ENCODE measurements at places on chromosomes 2 and 18.

DNA sequence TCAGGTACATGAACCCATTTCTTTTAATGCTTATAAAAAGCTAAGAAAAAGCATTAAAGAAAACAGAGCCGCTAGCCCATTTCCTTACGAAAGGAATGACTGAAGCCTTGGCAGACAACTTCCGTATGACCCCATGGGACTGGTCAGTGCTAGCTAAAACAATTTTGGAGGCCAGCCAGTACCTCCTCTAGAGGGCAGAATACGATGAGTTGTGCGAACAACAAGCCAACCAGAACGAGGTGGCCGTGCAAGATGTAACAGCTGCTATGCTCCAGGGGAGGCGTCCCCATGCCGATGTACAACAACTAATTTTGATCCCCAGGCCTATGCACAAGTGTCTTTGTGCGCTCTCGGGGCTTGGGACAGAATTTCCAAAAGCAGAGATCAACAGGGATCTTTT lies 16.7 kb downstream of the MAP3K2 start:
- no peak for DNase-seq

- DNase-seq, result no peak
These were observed 707 bp downstream of the KRCC1 start for GRCh38 chr2:88054782-88055370.

DNA sequence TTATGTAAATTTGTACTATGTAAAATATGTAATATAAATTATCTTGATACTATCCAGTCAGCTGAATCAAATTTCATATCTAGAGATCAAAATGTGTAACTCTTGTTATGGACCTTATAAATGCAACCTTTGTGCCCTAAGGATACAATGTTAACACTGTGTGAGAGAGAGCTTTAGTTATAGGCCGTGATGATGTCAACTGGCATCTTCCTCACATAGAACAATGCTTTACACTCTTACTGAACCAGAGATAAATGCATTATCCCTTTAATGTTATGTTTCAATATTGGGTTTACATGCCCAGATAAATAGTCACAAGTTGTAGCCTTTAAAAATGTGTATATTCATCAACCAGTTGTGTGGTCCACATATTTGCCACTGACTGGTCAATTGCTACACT lies 115.1 kb downstream of the KCNJ3 start:
- no peak for DNase-seq

DNA sequence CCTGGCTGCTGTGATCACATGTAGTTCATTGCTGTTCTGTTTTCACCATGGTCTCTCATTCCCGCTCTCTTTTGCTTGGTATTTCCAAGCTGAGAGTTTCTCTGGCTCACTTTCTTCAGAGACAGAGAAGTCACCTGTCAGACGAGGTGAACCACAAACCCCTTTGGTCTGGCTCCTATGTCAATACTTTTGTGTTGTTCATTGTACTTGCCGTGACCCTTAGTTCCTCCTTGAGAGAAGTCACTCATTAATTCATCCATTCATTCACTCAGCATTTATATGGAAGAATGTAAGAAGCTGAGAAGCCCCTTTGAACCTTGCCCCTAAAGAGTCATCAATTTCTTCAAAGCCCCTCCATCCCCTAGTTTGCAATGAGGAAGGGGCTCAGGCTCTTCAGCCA lies 15.2 kb downstream of the MCFD2 start:
- no peak for DNase-seq

- no peak for DNase-seq
These were observed 5.6 kb downstream of the FBXO36 start for GRCh38 chr2:229927817-229928321.

DNA sequence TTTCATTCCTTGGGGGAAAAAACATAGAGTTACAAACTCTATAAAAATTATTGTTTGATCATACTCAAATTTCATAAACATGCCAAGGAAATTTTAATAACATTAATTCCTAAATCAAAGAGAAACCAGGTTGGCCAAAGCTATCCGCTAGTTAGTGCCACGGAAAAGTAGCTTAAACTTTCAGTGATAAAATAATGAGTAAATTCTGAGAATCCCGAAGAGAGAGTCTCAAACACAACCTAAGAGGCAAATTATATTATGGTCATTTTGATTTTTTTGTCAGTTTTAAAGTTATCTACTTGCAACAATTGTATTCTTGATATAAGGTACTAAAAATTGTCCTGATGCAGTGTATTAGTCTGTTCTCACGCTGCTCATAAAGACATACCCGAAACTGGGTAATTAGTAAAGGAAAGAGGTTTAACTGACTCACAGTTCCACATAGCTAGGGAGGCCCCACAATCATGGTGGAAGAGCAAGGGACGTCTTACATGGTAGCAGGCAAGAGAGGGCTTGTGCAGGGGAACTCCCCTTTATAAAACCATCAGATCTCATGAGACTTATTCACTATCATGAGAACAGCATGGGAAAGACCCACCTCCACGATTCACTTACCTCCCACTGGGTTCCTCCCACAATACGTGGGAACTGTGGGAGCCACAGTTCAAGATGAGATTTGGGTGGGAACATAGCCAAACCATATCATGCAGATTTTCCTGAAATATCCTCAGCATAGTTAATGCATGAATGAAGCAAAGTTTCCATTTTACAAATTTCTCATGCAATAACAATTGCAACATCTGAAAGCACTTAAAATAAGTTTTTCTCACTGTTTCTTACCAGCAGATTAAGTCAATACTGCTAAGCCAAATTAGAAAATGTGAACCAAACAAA lies 205.9 kb upstream of the STK17B start:
- DNase-seq, result no peak

Measured in activated T-helper 1 cell treated with anti-CD3 and anti-CD28 coated beads, Interleukin-2, amount 50 U/mL, for 16 hours (primary cell).